ENCODE measurements at places on chromosomes 3 and 15.
A peak's percentile ranks its signal among the peaks of the same experiment; 100 is the strongest.

DNA sequence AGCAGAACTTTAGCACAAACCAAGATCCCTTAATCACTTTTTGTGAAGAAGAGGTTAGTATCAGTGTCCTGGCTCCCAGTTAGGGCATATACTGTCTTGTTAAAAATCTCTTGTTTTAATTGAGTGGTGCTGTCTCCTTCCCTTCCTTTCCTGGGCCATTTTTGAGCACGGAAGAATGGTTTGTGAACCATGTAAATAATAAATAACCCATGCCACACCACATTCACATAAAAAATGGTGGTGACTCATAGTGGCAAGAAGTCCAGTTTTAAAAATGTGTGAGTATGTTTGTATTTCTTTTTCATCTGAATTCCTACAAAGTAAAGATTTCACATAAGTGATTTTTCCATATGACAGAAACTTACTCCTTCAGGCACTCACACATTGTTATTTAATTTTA is 59.1 kb upstream of the SPRED1 start:
- DNase-seq = no peak

- DNase-seq = no peak
These were observed 144.0 kb upstream of the MEF2A start for GRCh38 chr15:99421758-99422157.

GRCh38 chr15:57861034-57861638 is 154.6 kb downstream of the POLR2M start:
- peak; percentile 13 for DNase-seq

DNA sequence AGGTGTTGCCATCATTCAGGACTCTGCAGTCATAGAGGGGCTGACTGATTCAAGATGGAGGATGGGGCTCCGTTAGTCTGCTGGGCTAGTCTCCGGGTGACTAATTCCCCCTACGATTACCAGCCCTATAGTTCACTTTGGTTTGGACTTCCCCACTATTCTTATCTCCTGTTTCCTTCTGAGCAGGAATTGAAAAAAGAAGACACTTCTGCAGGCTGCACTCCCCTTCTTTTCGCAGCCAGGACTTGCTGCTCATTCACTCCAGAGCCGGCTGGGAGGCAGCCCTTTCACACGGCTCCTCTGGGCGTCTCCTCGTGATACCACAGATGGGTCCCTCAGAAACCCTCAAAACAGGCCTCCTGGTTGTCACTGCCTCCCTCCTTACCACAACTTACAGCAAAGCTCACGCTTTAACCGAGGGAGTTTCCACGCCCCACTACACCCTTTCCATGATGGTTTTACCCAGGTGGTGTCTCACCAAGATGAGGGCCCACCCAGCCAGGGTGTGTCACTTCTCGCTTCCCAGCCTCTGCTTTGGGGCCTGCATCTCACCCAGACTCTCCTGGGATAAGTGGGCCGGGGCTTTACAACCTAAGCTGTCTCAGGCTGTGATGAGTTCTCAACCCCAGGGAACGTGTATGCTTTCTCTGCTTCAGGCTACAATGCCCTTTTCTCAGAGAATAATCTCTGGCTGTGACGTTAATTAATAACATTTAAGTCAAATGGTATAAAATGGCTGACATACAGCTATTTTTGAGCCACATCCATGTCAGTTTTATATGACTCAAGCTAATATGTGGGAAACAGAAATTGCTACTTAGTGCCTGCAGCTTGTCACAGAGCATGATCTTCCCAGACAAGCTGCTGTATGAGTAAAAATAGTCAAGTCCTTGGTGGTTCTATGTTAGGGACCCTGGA is 11.9 kb downstream of the CX3CR1 start:
- no peak for DNase-seq

DNA sequence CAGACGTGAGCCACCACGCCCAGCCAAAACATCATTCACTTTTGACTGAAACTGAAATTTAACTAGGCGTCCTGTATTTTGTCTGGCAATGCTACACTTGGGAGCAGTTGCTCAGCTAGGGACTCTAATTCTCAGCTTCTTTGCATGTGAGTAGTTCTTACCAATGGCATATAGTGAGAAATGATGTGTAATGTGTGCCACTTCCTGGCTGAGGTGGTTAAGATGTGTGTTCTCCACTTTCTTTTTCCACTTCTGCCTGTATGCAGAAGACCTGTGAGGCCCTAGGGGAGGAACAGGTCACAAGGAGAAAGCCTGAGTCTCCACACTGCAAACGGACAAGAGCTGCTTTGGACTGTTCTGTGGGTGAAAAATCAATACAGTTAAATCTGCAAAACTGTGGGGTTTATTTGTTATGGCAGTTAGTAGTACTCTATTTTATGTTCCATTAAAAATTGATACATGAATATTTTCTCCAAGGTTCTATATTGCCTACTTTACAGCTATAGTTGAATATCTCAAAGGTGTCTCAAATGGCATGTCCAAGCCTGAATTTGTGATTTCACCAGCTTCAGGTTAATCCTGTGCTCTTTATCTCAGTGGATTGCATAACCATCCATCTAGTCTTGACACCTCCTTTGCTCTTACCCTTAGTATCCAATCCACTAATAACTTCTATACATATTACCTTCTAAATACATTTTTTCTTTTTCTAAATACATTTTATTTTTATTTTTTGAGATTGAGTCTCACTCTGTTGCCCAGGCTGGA is 59.3 kb downstream of the NR1D2 start:
- no peak for DNase-seq

DNA sequence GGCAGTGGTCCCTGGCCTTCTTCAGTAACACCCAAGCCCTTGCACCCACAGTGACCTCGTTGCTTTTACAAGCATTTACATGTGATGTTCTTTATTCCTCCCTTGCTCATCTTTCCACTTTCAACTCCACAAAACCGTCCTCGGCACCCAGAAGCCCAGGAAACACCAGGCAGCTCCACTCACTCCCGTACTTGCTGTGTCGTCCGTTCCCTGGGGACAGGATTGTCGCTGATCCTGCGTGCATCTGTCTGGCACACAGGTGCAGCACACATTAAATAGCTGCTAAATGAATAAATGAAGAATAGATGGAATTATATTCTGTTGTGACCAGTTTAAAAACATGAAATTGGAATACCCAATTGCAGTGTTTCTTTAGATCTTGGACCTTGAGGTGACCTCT is 119.6 kb downstream of the PGPEP1L start:
- no peak for DNase-seq

DNA sequence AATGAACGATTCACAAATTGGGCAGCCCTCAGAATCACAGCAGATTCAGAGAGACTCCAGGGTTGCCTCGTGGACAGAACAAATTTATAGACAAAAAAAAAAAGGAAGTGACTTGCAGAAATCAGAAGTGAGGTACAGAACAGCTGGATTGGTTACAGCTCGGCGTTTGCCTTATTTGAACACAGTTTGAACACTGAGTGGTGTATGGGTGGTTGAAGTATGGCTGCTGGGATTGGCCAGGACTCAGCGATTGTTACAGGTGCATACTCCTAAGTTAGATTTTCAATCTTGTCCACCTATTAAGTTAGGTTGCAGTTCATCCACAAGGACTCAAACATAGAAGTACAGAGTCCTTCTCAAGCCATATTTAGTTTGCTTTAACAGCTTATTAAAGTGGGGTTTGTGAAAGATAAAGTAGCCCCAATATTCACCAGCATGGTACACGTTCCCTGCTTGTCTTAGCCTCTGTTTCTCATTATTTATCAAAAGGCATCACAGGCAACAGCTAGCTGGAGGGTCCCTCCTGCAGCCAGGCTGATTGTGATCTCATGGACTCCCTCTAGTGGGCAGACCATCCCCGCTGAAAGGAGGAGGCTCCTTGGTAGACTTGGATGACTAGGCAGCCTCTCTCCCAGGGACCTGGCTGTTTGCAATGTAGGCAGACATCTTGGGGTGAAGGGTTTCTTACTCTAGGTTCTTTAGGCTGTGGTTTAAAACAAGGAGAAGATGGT is 17.6 kb upstream of the ALDH1L1 start:
- peak; percentile 48 for DNase-seq

DNA sequence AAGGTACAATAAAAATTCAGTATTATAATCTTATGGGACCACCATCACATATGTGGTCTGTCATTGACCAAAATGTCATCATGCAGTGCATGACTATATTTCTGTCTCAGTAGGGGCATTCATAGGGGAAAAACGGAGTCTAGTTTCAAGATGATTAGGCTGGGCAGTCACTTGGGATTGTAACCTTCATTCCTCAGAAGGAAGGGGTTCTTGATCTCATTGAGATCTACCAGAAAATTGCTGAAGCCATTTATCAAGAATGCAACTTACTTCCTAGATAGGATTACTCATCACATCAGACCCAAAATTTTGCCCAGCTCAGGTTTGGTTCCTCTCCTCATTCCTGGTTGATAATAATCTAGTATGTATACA is 37.3 kb downstream of the BTD start:
- no peak for DNase-seq

DNA sequence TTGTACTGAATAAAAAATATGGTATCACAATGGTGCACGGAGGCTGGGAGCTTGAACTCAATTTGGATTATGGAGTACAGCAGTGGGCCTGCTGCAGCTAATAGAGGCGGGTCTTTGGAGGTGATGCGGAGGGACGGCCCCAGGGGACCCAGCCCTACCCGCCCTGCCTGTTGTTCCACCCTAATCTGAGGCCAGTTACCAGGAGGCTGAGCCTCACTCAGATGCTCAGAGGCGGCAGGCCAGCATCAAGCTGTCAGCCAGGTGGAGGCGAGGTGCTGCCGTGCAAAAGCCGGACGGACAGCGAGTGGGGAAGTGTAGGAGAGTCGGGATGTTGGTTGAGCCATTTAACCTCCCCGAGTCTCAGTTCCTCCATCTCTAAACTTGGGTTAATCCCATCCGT is 218.5 kb upstream of the RGMA start:
- no peak for DNase-seq

DNA sequence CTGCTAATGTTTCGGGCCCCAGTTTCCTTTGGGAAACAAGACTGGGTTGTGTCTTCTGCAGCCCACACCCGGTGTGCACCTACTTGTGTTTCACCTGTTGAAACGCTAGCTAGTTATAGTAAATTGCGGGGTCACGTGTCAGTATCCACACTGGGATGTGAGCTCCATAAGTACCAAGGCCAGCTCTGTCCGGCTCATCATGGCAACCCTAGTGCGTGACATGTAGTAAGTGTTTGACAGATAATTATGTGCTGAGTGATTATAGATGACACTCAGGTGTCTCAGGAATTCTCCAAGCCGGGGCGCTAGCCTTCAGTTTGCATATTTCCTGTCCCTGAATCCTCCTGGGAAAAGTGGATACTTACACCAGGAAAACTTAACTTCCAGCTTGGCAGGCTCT is 12.8 kb downstream of the APOD start:
- DNase-seq = no peak

DNA sequence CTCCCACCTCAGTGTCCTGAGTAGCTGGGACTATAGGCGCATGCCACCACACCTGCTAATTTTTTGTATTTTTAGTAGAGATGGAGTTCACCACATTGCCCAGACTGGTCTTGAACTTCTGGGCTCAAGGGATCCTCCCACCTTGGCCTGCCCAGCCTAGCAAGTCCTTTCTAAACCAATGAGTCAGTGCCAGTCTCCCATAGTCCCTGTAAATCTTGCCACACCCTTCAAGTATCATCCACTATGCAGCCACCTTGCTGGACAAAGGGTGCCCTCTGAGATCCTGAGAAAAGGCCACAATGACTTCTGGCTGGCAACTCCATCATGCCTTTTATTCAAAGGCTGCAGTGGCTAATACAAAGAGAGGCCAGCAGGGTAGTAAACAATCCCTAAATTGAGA is 184.0 kb downstream of the ABHD5 start:
- DNase-seq = no peak

GRCh38 chr15:33059184-33059583 is 135.3 kb downstream of the FMN1 start:
- DNase-seq = no peak

DNA sequence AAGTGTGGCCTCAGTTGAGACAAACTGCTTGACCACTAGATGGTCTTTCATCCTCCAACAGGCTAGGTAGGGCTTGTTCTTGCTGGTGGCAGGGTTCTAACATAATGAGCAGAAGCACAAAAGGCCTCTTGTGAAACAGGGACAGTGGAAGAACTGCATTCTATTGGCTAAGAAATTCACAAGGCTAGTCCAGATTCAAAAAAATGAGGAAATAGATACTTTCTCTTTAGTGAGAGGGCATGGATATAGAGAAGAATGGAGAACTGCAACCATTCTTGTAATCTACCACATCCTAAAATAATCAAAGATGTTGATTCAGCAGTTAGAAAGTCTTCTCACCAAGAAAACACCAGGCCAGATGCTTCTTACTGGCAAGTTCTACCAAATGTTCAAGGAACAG is 143.7 kb upstream of the LRIG1 start:
- no peak for DNase-seq

DNA sequence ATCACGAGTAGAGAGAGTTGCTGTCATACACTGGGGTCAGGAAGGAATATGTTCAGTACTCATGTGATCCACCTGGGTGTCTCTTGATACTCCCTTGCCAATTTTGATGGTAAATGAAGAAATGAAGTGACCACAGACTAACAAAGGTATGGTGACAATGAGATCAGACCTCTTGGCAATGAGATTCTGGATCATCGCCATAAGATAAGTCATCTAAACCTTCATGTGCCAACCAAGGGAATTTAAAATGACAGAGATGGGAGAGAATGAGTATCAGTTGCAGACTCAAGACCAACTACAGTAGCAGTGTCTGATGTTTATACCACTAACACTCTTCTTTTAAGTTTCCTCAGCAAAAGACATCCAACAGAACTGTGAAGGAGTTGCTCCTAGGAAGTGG is 601.0 kb downstream of the MECOM start:
- no peak for DNase-seq
